ENCODE measurements at places on chromosomes 4 and X. TPM values are rescaled to one million over a fixed set of nuclear protein-coding genes. Genes with fewer than 3 reads are reported as not detected.

The TCEAL7 gene
- 56.8 TPM for polyA plus RNA-seq

The CDKL2 gene
- 15.2 TPM for polyA plus RNA-seq

The TENT5D gene
- polyA plus RNA-seq, result not detected

DNA sequence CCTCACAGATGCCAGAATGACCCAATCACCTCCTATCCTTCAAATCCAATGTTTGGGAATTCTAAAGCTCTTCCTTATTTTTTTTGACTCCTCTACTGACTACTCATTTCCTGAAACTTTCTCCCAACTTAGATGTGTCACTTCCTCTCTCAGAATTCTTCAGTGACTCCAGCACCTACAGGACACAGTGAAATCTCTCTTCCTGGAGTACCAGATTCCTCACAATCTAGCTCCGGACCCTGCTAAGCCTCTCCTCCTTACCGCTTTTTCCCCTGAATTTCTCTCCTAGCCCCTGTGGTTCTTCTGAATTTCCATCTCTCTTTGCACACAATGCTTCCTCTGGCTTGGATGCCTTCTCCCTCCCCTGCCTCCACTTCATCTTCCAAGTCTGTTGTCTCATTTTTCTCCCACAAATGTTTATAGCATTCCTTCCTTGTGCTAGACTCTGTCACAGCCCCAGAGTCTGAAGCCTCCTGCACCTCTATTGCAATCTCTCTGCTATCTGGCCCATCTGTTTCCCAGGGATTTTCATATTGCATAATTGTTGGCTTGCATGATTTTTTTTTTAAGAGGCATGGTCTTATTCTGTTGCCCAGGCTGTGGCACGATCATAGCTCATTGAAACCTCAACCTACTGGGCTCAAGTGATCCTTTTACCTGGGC, 80.1 kb downstream of the ANAPC4 start:
- no peak for DNase-seq

DNA sequence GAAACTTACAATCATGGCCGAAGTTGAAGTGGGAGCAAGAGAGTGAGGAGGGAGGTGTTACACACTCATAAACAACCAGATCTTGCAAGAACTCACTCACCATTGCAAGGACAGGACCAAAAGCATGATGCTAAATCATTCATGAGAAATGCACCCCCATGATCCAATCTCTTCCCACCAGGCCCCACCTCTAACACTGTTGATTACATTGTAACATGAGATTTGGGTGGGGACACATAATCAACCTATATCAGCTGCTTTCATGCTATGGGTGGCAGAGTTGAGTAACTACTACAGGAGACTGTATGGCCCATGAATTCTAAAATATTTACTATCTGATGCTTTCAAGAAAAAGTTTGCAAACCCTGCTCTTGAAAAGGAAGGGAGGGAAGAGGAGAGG, 155.1 kb downstream of the DEFB131A start:
- no peak for DNase-seq

GRCh38 chr4:188930822-188931221, 791.6 kb downstream of the TRIML1 start:
- no peak for DNase-seq

DNA sequence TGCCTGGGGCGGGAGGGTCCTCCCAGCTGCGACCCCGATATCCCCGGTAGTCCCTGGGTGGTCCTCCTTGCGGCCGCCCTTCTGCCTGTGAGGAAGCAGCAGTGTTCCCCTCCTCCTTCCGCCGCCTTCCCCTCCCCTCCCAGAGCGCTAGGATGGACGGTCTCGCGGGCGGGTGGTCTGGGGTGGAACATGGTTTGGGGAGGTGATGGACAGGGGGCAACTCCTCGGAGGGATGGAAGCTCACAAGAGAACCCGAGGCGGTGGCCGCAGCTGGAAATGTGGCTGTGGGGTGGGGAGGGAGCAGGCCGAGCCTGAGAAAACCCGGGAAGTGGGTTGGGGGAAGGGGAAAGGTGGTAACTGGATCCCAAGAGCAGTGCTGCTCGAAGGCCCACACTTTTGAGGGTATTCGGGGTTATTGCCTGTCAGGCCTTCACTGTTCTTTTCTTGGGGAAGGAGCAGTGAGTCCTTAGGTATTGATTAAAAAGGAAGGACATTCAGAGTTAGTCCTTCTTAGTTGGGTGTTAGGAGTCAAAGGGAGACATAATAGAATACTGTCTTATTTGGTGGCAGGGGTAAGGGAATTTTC, 581 bp downstream of the UBE2K start:
- peak; percentile 44 for DNase-seq

- DNase-seq, result no peak
These were observed 1.2 kb upstream of the IDS start for GRCh38 chrX:149506349-149506748.

DNA sequence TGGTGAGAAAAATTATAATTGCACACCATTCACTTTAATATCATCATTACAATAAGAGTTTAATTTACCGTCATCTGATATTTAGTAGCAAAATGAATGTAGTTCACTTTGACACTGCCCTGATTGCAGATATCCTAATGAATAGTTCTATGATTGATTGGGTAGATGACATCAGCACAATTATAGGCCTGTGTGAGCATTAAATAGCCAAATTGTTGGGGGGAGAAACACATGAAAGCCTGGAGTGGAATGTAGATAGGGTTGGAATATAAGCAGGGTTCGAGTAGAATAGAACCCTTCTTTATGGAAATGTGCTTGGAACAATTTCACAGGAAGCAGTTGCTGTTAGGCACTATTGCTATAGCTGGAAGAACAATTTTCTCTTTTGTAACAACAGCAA, 1526.2 kb downstream of the RPA4 start:
- DNase-seq, result no peak

GRCh38 chr4:184362396-184362795, 112.0 kb downstream of the IRF2 start:
- DNase-seq, result no peak

DNA sequence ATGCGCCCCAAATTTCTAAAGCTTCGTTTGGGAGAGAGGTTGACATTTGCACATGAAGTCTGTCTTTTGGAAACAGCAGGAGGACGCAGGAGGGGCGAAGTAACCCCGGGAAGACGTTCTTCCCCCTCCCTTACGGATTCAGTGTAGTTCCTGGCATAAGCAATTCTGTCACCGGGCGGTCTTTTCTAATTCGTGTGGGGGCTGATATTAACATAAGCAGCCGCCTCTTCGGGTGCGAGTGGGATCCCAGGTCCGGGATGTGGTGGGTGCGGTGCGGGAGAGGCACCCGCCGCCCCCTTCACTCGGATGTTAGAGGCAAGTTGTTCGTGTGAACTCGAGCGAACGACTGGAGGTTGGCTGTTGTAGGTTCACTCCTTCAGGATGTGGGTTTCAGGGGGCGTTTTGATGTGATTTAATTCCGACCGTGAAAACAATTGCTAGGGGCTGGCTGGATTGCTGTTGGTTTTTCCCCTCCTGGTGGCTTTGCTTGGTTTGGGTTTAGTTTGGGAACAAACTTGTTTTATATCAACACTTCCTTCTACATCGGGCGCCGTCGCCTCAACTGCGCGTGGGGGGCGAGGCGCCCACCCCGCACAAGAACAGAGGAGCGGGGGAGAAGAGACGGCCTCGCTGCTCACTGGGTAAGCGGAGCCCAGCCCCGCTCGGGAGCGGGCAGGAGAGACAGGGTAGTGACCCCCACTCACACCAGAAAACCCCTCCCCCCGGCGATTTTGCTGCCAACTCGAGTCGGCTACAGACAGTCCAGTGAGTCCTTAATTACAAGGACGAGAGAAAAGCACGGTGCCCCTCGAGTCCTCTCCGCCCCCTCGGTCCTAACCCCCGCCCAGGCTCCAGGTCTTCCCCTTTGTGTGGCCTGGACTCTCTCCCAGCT, 2.9 kb upstream of the LEF1 start:
- no peak for DNase-seq
